Hematopoietic multipotent progenitor cell treated with erythropoietin and hydrocortisone succinate and interleukin-3 and kit ligand, for 8 days (in vitro differentiated cells): ENCODE measurements at places on chromosomes 12 and 14.

- DNase-seq, result no peak
Observed at GRCh38 chr14:31207287-31207754, 272 bp downstream of the HECTD1 start.

DNA sequence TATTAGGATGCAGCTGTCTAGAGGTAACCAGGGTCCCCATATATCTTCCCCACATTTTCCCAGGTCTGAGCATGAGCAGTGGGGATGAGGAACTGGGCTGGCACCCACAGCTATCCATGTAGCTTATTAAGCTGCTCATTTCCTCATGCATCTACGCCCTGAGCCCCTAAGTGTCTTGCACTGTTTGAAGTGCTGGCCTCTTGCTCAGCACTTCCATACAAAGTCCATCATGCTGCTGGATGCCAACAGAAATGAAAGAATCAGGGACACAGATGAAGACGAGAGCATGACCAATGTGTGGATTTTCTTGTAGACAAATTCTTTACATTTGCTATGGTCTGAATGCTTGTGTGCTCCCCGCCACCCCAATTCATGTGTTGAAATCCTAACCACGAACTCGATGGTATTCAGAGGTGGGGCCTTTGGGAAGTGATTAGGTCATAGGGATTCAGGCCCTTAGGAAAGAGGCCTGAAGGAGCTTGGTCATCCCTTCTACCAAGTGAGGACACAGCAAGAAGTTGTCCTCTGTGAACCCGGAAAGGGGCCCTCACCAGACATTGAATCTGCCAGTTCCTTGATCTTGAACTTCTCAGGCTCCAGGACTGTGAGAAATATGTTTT lies 54.5 kb downstream of the C12orf75 start:
- no peak for DNase-seq

DNA sequence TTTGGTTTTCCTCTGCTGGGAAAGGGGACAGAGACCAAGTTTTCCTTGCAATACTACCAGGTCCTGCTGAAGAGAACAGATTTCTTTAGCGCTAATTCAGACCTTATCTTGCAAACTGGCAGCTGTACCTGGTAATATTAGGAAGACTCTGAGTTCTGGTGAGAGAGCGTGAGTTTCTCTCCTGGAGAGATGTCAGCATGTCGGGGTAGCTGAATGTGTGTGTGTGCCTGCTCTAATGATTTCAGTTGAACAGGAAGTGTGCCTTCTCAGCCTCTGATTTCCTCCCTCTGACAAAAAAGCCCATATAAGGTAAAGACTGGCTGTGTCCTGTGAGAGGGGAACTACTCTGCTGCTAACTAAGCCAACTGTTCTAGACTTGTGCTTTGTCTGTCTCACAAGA lies 10.3 kb upstream of the ERP27 start:
- peak; percentile 68 for DNase-seq

- no peak for DNase-seq
Observed at GRCh38 chr14:94921456-94921855, 151.5 kb upstream of the GSC start.

- DNase-seq, result no peak
Observed at GRCh38 chr14:94787092-94787491, 17.2 kb upstream of the GSC start.

DNA sequence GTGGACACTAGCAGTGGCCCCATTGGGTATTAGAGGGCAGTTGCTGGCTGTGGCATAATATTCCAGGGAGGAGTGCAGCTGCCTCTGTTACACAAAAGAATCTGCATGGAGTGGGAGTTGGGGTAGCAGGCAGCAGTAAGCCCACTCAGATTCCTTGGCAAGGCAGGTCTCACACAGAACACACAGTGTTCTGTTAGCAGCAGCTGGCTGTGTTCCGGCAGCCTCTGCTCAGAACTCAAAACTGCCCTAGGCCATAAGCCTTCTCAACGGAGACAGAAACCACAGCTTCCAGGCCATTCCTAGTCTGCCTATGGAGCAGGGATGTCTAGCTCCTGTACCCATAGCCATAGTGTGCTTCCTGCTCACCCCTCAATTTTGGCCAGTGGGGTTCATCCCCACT lies 1085.4 kb downstream of the SLC6A15 start:
- DNase-seq, result no peak

GRCh38 chr14:21924479-21924878 lies 250.9 kb upstream of the OR4E1 start:
- peak; percentile 14 for DNase-seq

DNA sequence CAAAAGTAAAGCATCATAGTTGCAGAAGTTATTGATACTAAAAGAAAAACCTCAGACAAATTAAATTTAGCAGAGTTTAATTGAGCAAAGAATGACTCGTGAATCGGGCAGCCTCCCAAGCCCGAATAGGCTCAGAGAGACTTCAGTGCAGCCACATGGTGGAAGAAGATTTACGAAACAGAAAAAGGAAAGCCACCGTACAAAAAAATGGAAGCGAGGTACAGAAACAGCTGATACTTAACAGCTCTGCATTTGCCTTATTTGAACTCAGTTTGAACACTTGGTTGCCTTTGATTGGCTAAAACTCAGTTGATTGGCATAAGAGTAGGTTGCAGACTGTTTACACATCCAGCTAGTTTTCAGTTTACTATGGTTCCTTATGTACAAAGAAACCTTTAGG lies 12.9 kb downstream of the TTC9 start:
- DNase-seq, result no peak

DNA sequence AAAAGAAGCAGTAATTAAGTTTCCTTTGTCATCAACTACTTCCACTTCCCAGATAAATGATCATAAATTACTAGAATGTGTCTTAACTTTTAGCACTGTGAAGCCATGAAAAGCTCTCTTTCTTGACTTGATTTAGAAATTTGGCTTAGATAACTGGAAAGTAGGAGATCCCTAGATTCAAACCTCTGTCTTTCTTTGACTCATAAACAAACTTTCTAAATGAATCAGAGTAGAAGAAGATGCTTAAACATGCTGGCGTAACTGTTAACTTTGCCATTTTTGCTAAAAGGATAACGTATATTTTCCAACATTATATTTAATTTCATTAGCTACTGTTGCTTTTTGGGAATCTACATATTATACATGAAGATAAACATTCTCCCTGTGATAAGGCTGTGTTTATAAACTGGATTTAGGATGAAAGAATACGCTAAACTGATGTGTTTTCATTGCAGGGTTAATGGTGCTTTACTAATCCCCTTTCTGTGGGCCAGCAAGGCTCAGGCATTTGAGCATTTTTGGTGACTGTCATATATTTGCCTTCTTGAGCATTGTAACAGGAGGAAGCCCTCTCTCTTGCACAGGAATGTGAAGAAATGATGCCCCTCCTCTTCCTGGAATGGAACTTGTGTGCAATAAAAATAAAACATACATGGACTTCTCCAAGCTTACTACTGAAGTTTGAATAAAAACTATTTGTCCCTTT lies 301.4 kb downstream of the BMP4 start:
- no peak for DNase-seq

DNA sequence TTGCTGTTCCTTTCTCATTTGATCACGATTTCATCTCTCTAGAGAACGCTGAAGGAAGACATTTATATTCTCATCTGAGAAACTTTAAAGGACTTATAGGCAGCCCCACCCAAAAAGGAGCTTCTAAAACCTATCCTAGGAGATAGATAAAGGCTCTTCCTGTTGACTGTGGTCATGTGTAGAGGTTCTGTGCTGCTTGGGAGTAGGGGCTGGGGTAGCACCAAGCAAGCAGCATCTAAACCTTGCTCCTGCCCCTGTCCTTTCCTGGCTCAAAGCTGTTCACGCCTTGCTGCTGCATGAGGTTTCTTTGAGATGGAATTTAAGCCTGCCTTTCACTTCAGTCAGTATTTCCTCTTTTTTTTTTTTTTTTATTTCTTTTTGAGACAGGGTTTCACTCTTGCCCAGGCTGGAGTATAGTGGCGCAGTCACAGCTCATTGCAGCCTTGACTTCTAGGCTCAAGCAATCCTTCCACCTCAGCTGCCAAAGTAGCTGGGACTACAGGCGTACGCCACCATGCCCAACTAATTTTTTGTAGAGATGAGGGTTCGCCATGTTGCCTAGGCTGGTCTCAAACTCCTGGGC lies 41.4 kb downstream of the RAB35 start:
- no peak for DNase-seq

DNA sequence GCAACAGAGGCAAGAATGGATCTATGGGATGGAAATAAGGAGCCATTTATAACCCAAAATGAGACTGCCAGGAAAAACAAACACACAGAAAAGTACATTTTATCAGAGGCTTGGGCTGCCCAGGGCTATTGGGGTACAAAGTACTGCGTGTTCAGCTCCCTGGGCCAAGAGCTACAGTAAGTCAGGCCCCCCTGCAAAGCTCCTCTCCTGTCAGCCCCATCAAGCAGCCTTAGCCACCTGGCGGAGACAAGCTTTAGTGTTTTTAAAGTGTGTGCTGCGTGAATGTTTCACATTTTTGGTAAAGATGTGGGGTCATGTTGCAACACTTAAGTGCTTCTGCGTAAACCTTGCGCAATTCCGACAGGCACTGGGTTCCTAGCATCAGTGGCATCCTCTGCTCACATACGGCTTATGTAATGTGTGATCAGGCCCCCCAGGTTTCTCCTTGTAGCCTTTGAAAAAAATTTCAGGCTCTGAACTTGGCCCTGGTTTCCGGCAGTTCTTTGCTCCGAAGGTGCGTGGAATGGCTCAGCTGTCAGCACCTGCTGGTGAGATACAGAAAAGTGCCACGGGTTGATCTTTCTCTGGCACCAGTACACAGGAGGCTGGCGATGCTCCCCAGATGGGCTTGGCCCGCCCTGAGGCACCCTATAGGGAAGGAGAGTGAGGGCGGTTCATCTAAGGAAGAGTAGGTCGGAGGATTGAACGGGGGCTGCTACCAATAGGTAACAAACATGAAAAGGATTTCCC lies 198.7 kb upstream of the EEA1 start:
- DNase-seq, result no peak

DNA sequence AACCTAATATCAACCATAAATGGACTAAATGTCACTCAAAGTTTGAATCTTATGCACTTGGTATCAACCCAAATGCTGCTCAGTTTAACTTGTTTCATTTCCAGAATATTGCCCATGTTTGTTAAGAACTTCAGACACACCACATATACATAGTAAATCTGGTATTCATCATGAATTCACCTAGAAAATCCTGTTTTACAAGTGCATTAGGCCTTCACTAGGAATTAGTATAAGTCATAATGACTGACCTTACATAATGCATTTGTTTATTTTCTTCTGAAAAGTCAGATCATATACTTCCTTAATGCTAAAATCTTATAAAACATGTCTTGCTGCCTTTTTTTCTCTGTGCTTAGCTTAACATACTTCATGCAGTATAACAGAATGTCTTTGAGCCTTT lies 66.1 kb downstream of the ABCD2 start:
- DNase-seq, result no peak

- DNase-seq, result no peak
Observed at GRCh38 chr12:76445462-76445861, 97.2 kb upstream of the BBS10 start.

GRCh38 chr12:3752096-3752709 lies 706 bp downstream of the CRACR2A start:
- peak; percentile 70 for DNase-seq

- no peak for DNase-seq
Observed at GRCh38 chr14:79742142-79742541, 469.2 kb downstream of the DIO2 start.

GRCh38 chr12:109018296-109018695 lies 2.6 kb downstream of the SVOP start:
- no peak for DNase-seq

DNA sequence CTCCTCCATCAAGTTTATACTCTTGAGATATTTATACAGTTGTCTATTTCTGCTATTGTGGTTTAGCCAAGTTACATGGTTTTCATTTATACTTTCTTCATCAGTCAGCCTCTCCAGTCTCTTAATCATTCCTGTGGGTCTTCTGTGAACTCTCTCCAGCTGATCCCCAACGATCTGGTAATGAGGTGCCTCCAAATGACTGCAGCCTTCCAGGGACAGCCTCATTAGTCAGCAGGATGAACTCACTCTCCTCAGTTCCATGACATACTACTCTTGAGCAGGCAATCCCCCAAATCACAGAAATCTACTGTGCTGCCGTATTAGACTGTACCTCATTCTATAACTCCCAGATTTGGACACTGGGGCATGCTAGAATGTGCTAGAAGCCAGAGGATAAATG lies 15.3 kb downstream of the AREL1 start:
- no peak for DNase-seq

DNA sequence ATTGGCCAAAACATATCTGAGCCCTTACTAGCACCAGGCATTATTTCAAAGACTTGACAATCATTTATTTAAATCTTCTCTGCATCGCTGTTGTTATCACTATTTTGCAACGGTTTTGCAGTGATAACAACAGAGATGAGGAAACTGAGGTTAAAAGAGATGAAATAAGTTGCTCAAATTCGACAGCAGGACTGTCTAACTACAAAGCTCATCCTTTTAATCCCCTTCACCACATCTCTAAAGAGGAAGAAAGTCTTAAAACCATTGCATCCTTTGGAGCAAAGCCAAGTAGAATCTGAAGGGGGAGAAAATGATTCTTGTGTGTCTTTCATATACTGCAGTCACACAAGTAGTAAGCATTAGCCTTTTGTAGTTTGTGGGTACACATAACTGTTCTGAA lies 14.8 kb upstream of the ETNK1 start:
- peak; percentile 24 for DNase-seq

- no peak for DNase-seq
Observed at GRCh38 chr12:79527473-79527872, 163.3 kb downstream of the PAWR start.

GRCh38 chr14:88879022-88879421 lies 54.6 kb downstream of the TTC8 start:
- DNase-seq, result no peak

DNA sequence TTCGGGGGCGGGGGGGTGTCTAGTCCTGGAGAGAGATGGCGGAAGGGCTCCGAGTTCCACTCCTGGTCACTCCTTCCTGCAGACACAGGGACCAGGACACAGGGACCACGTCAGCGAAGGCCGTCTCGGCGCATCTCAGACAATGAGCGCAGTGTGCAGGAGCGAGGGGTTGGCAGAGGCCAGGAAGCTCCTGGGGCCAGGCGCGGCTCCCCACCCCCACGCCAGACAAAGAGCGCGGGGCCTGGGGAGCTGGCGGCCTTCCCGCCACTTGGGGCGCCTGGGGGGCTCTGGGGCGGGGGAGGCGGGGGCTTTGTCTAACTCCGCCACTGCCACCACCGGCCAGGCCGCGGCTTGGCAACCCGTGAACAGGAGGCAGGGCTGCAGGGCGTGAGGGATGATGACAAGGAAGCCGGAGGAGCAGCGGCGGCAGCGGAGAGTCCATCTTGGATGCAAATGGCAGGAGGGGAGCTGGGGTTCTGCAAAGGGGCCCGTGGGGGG lies 2.2 kb downstream of the CDK2AP1 start:
- peak; percentile 74 for DNase-seq

GRCh38 chr12:69084816-69085378 lies 151.9 kb upstream of the CPM start:
- DNase-seq, result no peak

GRCh38 chr12:93243382-93243688 lies 134.4 kb upstream of the NUDT4 start:
- DNase-seq, result no peak
